ENCODE measurements at places on chromosomes 2 and 18.

GRCh38 chr2:195333869-195334268 lies 323.2 kb upstream of the SLC39A10 start:
- DNase-seq, result no peak

- DNase-seq, result no peak
Observed at GRCh38 chr18:11494107-11494506, 115.3 kb upstream of the SLC35G4 start.

GRCh38 chr18:50877545-50878265 lies 1.2 kb upstream of the ME2 start:
- DNase-seq, result no peak

DNA sequence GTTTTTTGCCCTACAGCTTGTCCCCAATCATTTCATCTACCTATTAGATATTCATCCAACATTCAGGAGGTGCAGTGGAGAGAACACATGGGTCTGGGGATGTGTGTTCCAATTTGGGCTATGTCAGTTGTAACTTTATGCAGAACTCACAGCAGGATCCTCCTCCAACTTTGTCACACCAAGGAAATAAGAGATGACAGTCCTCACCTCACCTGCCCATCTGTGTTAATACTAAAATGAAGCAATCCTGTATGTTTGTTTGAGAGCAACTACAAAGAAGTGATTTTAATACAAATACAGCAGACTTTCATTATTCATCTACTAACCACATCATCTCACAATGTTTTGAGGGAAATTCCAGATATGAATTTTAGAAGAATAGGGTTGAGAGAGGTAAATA lies 126.7 kb downstream of the ARHGAP15 start:
- DNase-seq, result no peak

DNA sequence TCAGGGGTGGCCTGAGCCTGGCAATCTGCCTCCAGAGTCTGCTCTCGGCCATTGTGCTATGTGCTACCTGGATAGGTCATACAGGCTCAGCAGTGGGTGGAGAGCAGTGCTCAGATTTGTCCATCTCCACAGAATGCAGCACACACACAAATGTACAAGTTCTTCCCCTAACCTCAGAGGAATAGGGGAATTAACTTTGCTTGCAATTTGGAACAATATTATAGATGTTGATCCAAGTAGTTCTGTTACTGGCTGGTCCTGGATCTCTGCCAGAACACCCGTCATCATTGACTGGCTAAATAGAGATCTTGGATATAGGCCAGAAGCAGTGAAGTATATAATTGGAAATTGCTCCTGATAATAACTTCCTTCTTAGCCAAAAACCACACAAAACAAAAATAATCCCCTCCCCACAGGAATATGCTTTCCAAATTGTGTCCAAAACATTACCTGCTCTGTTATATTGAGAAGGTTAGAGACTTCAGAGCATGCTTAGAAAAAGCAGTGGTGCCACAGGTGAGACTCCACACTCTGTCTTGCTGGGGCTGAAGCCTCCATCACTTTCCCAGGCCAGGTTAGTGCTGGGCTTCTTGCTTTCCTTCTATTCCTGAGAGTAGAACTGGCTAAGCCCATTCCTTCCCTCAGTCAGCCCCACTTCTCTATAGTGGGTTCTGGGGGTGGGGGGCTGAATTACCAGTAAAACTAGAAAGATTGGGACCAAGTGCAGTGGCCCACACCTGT lies 38.8 kb downstream of the NCAPH start:
- no peak for DNase-seq

GRCh38 chr2:99593692-99594427 lies 104.0 kb upstream of the REV1 start:
- no peak for DNase-seq

DNA sequence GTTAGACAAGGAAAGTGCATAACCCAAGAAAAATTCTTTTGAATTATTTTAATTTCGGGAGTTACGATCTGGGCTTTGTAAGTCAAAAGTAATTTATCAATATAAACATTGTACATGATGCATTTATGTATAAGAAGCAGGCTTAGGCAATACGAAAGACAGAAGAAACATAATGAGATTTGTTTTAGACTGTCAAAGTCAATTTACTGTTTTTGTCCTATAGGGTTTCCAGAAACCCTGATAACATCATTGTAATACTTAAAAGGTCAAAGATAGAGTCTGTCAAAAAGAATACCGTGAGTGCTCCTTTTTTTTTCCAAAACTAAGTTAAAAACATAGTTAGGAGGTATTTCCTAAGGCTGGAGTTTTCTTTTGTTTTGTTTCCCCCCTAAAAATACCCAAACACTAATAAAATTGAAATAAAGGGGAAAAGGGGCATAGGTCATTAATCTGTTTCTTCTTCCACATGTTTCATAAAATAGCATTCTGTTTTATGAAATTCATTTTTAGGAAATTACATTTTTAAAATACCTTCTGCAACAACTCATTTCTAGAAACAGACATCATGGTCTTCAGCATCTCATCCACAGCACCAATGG lies 16.1 kb downstream of the C1D start:
- no peak for DNase-seq

GRCh38 chr18:42326752-42327151 lies 371.7 kb downstream of the PIK3C3 start:
- DNase-seq, result no peak

DNA sequence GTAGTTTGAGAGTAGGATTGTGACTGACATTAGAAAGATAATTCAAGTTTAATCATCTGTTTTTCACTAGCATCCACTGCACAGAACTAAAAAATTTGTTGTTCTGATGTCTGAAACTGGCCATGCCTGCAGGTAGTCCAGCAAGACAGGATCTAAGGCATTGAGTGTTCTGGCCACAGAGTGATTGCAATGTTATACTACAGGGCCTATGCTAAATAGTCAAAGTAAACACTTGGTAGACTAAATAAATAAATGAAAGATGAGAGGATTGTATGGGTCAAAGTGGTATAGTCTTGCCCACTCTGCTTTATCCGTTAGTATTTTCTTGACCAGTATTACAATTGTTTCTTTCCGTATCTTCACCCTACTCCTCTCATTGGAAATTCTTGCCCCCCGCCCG lies 27.6 kb upstream of the FANCL start:
- no peak for DNase-seq

DNA sequence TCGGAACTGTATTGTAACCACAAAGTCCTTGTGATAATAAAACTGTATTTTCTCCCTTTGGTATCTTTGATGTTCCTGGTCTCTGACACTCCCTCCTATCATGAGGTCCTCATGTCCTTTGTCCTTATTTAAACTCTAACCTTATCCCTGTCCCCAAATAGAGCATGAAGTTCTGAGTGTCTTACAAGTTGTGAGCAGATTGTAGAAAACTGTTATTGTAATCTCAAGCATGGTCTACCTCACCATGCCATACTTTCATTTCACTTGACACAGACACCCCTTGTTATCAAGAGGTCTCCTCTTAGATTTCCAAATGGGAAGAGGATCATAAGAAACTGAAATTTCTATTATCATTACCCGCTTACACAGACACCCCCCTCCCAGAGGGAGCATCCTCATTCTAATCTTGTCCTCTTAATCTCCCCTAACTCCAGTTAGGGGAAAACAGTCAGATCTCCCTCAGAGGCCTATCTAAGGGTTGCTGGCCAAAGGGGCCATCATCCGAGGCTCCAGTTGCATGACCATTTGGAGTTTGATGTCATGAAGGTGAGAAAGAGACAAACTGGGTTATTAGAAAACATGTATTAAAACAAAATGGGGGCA lies 29.0 kb downstream of the MYO3B start:
- DNase-seq, result no peak

- no peak for DNase-seq
Observed at GRCh38 chr2:149652926-149653325, 65.4 kb upstream of the MMADHC start.

DNA sequence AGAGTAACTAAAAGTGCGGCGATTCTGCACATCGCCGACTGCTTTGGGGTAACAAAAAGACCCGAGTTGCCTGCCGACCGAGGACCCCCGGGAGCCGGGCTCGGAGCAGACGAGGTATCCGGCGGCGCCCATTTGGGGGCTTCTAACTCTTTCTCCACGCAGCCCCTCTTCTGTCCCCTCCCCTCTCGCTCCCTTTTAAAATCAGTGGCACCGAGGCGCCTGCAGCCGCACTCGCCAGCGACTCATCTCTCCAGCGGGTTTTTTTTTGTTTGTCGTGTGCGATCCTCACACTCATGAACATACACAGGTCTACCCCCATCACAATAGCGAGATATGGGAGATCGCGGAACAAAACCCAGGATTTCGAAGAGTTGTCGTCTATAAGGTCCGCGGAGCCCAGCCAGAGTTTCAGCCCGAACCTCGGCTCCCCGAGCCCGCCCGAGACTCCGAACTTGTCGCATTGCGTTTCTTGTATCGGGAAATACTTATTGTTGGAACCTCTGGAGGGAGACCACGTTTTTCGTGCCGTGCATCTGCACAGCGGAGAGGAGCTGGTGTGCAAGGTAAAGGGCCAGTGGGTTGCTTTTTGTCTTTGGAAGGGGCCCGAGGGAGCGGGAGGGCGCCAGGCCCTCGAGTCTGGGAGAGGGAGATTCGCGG lies 1.4 kb downstream of the TRIB2 start:
- no peak for DNase-seq

DNA sequence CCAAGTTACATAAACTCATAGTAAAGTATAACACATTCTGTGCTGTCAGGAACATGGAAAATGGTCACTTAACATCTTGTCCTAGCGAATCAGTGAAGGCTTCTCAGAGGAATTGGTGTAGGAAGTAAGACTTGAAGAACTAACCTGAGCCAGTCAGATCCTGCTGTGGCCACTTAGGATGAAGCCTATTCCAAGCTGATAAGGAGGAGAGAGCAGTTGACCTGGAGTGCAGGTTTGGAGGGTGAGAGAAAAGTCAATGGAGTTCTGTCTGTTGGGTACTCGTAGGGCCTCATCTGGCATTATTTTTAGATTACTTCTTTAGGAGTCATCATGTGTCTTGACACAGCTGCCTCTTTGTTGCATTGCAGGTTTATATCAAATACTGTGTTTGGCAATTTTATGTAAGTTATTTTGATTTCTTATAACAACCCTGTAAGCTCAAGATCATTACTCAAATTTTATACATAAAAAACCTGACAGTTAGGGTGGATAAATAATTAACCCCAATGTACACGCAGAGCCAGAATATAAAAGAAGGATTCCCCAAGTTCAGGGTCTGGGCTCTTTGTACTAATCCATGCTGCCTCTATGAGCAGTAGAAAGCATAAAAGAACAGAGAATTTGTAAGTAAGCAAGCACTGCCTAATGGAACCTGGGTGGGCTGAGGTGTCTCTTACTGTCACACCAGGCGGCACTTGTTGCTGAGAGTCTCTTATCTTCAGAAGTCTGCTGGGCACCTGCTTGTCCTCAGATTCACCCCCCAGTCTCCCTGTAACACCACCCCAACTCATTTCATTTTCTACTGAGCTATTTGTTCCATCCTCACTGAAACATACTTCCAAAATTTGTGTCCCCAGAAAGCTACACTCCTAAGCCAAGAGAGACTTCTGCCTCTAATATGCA lies 252.1 kb upstream of the NT5C1B start:
- no peak for DNase-seq

DNA sequence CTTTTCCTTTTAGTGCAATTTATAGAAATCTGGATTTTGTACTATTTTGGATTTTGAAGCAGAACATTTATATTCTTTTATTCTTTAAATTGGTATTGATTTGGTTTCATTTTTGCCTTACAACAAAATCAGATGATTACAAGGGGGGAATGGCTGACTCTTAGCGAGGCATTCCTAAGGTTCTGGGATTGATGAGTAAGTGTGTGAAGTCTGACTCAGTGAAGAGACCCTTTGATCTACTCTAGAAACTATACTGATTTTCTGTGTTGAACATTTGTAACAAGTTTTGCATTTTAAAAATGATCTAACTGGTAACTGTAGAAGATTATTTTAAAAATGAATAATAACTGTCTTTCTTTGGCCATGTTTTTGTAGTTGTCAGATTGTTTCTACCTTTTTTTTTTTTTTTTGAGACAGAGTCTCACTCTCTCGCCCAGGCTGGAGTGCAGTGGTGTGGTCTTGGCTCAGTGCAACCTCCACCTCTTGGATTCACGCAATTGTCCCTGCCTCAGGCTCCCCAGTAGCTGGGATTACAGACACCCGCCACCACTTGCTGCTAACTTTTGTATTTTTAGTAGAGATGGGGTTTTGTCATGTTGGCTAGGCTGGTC lies 48.7 kb downstream of the TTC39C start:
- no peak for DNase-seq

DNA sequence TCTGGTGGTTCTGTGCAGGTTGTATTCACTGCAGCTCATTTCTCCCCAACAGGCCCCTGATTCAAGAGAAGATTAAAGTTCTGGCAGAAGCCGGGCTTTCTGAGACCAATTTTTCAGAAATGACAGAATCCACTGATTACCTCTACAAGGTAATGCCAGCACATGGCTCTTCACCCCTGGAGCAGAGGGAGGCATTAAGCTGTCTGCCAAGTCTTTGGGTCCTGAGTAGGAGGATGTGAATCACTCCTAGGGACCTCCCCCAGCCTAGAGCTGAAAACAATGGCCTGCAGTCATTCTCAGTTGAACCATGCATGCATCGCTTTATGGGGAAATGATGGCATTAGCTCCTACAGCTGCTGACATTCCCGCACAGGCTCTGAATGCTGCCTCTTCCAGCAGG lies 20.5 kb upstream of the RPL37A start:
- DNase-seq, result no peak

Data from iPS DF 19.7 (cell line).